NCI-H2081 treated with DMSO at 0.1 percent for 48 hours (cell line): ENCODE measurements at places on chromosomes 2 and 18.

GRCh38 chr2:121698318-121698930 lies 38.3 kb downstream of the NIFK start:
- DNase-seq, result no peak

- no peak for DNase-seq
These were observed 306.0 kb upstream of the RAB12 start for GRCh38 chr18:8303151-8303755.

DNA sequence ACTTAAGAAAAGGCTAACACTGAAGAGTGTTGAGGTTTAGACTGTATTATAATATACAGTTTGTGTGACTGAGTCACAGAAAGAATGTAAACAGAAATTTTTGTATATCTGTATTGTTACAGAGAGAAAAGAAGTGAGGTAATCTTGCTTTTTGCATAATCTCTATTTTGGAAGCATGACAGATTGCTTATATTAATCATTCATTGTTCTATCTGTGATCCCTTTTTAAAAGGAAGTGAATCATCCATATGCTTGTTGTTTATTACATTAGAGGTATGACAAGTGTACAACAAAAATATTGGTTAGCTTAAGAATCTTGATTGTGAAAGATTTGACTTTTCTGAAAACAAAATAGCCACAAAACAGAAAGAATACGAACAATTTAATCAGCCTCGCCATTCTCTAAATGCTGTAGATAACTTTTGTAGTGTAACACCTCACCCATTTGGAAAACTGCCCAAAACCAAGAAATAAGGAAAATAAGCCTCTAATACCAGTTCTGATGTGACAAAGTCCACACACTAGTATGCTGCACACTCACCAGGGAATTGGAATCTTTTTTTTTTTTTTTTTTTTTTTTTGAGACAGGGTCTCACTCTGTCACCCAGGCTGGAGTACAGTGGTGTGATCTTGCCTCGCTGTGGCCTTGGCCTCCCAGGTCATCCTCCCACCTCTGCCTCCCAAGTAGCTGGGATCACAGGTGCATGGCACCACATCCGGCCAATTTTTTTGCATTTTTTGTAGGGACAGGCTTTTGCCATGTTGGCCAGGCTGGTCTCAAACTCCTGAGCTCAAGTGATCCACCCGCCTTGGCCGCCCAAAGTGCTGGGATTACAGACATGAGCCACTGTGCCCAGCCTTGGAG lies 91.5 kb upstream of the LPIN2 start:
- no peak for DNase-seq

GRCh38 chr2:7639476-7639875 lies 722.3 kb downstream of the RNF144A start:
- no peak for DNase-seq

GRCh38 chr2:168948621-168949212 lies 47.6 kb downstream of the G6PC2 start:
- DNase-seq, result no peak

DNA sequence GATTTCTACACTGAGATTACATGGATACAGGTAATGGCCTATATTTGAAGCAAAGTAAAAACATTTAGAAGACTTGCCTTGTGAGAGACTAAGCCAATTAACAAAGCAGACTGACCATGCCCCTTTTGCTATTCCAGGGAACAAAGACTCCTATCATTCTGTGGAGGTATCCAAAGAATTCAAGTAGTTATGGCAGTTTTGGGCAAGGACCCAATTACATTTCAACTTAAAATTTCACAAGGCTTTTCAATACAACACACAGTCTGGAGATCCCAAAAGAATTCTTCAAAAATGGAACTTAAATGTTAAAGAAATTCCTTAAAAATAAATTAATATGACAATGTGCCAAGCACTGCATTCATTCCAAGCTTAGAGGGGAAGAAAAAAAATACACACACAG lies 109.2 kb upstream of the CHRNA1 start:
- no peak for DNase-seq

GRCh38 chr2:205864491-205864890 lies 182.2 kb downstream of the NRP2 start:
- no peak for DNase-seq

DNA sequence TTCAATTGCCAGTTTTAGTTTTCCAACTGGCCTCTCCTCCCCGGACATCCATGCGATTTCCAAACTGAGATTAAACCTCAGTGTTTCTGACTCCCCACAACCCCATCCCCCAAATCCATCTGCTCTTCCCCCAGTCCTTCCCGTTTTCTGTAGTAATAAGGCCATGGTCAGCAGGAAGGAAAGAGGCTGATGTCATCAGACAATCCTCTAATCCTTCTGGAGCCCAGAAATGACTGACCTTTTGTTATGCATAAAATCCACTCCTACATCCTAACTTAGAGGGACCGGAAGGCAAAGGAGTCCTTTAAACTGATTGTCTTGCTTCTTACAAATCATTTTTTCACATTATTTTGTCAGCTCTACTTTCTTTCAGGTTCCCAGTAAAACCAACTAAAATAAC lies 155.8 kb downstream of the INO80D start:
- no peak for DNase-seq

DNA sequence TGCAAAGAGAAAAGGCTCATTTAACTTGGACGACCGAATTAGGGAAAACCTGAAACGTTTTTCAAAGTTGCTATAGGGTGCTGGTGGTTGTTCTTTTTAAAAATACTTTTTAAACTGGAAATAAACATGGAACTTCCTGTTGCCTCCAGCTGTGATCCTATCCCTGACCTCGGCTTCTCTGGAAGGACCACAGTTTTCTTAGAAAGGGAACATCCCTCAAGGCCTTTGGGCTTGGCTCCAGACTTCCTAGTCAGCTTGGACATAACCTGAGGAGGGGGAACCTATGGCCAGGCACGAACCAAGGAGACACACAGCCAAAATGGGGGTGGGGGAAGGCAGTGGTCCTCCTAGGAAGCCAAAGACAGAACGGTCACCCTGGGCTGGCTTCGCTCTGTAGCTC lies 57.7 kb downstream of the CENPO start:
- DNase-seq, result no peak

DNA sequence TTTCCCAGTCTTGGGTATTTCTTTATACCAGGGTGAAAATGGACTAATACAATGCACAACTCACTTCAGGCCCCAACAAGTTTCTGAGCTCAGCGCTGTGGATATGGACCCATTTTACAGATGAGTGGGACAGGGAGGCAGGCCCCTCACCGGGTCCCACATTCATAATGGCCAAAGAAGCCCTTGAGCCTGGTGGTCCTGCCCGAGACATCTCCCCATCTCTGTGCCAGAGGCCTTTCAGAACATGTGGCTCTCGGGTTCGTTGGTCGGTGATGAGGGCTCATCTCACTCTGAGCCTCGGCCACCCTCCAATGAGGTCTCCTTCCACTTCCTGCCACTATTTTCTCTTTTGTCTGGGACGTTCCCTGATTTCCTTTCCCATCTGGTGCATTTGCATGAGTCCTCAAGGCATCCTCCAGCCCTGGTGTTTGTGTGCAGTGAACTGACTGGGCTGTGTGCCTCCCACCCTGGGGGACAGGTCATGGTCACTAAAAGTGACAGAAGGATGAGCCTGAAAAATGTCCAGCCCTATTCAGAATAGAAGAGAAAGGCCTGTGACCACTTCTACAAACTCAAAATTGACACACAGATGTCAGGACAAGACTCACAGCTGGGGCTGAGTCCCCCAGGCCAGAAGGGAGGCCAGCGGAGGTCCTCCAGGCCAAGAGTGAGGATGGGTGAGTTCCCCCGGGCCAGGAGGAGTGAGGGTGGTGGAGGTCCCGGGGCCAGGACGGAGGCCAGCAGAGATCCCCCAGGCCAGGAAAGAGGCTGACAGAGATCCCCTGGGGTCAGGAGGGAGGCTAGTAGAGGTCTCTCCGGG lies 134.5 kb downstream of the PTGR3 start:
- DNase-seq, result no peak
